NCI-H146 (cell line): ENCODE measurements at places on chromosomes 13 and 19.

- DNase-seq, result no peak
Observed at GRCh38 chr19:4730740-4731171, 7.1 kb upstream of the DPP9 start.

GRCh38 chr19:40424637-40425449 lies 949 bp downstream of the SERTAD1 start:
- no peak for DNase-seq

- DNase-seq, result peak; percentile 69
Observed at GRCh38 chr13:95275322-95276036, 25.8 kb downstream of the ABCC4 start.

GRCh38 chr13:79711631-79712030 lies 230.7 kb downstream of the NDFIP2 start:
- no peak for DNase-seq

DNA sequence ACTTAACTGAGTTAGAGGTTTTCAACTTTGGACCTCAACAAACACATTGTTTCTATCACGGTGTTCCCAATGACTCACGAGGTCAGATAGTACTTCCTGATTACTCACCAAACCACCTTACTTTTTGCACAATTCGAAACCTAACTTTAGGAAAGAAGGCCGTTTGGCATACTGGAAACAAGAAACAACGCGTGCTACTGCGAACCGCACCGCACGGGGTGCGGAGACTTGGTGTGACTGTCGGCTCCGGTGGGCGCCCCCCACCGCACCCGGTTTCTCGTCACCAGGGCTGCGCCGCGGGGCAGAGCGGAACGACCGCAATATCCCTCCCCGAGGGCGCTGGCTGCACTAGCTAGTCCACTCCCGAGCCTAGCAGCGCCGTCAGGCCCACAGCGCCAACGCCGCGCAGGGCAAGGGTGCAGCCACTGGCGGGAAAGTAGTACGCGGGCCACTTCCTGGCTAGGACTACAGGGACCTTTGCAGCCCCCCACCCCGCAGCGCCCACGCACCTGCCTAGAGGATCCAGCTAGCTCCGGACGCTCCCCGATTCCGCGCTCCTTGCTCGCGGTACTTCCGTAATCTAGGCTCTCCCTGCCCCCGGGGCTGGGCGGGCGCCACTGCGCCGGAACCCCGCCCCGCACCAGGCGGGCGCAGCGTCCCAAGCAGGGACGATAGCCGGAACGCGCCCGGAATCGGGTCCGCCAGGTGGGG lies at the start of gene PARP4:
Gene PARP4, minus strand, starts transcription at position 582 of the 711 bp plus-strand sequence. CDS start 9,002 bp downstream, outside the sequence.
- peak; percentile 91 for DNase-seq

DNA sequence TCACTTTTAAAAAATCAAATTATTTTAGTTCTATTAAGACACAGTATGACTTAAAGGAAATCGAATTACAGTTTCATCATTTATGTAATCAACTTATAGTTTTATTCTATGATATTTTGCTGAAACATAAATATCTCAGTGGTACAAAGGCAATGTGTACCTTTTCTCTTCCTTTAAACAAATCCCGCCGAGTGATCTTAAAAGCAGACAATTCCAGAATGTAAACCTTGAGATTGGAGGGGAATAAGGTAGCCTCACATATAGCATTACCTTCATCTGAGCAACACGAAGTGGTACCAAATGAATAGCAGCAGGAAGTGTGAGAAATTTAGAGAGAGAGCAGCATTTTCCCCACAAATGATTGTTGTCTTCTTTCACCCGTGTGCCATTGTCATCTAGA lies 842.2 kb upstream of the GPC6 start:
- no peak for DNase-seq

DNA sequence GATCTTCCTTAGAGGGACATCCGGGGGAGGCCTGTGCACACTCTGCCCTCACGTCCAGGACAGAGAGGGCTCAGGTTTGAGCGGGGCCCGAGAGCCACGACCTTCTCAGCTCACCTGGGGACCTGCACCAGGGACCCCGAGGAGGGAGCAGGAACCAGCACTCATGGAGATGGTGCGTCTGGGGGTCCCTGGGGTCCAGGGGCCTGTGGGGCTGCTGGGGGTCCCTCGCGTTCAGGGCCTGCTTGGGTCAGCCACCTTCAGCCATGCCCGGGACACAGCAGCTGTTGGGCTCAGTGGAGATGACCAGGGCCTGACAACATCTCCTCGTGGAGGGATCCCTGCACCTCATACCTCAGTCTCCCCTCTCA lies 47.1 kb downstream of the TMEM255B start:
- DNase-seq, result no peak
